ENCODE measurements at places on chromosomes 5 and 9. TPM values are rescaled to one million over a fixed set of nuclear protein-coding genes. Genes with fewer than 3 reads are reported as not detected.

DNA sequence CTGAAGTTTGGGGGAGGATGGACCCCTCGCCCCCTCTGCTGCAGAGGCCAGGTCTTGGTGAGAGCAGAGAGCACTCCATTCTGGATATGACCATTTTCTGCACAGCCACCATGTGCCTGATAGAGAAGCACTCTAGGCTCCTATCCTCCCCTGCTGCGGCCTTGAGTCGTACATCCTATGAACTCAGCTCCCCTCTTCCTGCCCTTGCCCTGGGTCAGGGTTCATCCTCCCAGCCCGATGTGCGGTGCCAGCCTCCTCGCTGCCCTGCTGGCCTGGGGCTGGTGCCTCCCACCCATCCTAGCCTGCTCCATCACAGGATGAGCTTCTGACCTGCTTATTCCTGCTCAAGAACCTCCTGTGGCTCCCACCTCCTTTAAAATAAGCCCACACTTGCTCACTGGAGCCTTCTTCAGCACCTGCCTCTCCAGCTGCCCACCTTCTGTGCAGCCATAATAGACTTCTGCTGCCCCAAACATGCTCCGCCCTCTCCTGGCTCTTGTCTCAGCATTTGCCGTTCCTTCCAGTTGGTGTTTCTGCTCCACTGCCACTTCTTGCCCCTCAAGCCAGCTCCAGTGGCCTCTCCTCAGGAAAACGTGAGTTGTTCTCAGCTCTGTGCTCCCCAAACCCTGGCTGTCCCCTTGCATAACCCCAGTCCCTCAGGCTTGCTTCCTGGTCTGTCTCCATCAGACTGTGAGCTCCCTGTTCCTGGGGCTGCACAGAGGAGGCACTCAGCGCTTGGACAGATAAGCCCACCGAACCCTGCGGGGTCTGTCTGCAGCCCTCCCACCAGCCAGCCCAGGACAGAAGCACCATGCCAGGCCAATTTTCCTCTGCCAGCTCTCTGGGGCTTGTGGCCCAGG, 22.3 kb upstream of the TTLL11 start:
- no peaks in the 10 kb centered on the region for H3K36me3 ChIP-seq
- no peak overlapping the region for H3K27ac ChIP-seq
- DNase-seq, result no peak
- no peaks in the 10 kb centered on the region for H3K27me3 ChIP-seq
- no peak overlapping the region for H3K4me3 ChIP-seq

- no peak overlapping the region for H3K4me3 ChIP-seq
- H3K27ac ChIP-seq, result no peak overlapping the region
- H3K4me1 ChIP-seq, result no peaks in the 10 kb centered on the region
- DNase-seq, result no peak
- H3K36me3 ChIP-seq, result no peaks in the 10 kb centered on the region
- no peaks in the 10 kb centered on the region for H3K27me3 ChIP-seq
Measured at GRCh38 chr9:74783408-74783807, 104.3 kb downstream of the TRPM6 start.

GRCh38 chr5:54628050-54628449, 110.5 kb downstream of the SNX18 start:
- no peak overlapping the region for H3K4me3 ChIP-seq
- H3K4me1 ChIP-seq, result no peaks in the 10 kb centered on the region
- DNase-seq, result no peak
- no peaks in the 10 kb centered on the region for H3K36me3 ChIP-seq

PIP5K1B gene
- 1.7 TPM for total RNA-seq

DNA sequence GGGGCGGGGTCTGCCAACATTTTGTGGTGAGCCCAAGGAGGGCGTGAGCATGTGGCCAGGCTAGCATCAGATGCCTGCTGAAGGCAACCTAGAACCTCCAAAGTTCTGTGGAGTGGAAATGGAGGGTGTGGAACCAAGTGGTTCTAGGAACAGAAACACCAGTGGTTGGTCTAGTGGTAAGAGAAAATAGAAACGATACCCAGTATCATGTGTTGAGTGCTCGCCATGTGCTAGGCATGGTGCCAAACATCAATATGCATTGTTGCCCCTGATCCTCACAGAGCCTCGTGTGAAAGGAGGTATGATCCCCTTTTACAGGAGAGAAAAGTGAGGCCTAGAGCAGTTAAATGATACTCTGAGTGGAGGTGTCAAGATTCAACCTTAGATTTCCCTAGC, 31.5 kb upstream of the MVB12B start:
- no peak for DNase-seq
- no peaks in the 10 kb centered on the region for H3K4me1 ChIP-seq
- H3K27ac ChIP-seq, result no peak overlapping the region
- H3K27me3 ChIP-seq, result no peaks in the 10 kb centered on the region

LURAP1L gene
- total RNA-seq, result not detected

DNA sequence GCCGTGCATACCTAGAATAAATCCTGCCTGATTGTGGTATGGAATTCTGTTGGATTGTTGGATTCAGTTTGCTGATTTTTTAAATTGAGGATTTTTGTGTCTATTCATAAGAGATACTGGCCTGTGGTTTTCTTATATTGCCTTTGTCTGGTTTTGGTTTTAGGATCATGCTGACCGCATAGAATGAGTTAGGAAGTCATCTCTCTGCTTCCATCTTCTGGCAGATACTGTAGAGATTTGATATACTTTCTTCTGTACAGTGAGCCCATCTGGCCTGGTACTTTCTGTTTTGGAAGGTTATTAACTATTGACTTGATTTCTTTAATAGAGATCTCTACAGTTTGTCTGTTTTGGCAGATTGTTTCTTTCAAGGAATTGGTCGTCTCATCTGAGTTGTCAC, 14.7 kb downstream of the CEP72 start:
- peaks cover 57% of the 10 kb centered on the region for H3K36me3 ChIP-seq
- H3K27ac ChIP-seq, result no peak overlapping the region
- no peak overlapping the region for H3K4me3 ChIP-seq
- no peak for DNase-seq
- no peaks in the 10 kb centered on the region for H3K27me3 ChIP-seq

- H3K27ac ChIP-seq, result no peak overlapping the region
- H3K4me3 ChIP-seq, result no peak overlapping the region
- H3K27me3 ChIP-seq, result no peaks in the 10 kb centered on the region
- no peaks in the 10 kb centered on the region for H3K4me1 ChIP-seq
Measured at GRCh38 chr9:134605351-134605965, 36.1 kb upstream of the COL5A1 start.

PLCXD3 gene
- not detected for total RNA-seq

FEM1C gene
- 16.1 TPM for total RNA-seq

GRCh38 chr5:148931453-148932057, 105.1 kb downstream of the ADRB2 start:
- no peak for DNase-seq
- no peak overlapping the region for H3K27ac ChIP-seq
- H3K27me3 ChIP-seq, result no peaks in the 10 kb centered on the region
- H3K4me3 ChIP-seq, result no peak overlapping the region
- peaks cover 8% of the 10 kb centered on the region for H3K4me1 ChIP-seq

STOM gene
- total RNA-seq, result 14.5 TPM

DNA sequence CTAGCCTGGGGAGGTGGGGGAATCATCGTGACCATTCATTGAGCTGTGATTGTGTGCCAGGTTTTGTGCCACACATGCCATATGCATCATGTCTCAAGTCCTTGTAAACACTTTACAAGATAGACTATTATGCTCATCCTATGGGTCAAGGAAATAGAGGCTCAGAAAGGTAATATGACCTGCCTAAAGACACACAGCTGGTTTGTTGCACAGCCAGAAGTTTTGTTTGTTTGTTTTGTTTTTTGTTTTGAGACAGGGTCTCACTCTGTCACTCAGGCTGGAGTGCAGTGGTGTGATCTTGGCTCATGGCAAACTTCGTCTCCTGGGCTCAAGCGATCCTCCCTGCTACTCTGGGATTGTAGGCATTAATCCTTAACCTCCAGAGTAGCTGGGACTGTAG, 21.4 kb upstream of the CRB2 start:
- H3K4me3 ChIP-seq, result no peak overlapping the region
- H3K27me3 ChIP-seq, result no peaks in the 10 kb centered on the region
- peaks cover 2% of the 10 kb centered on the region for H3K4me1 ChIP-seq
- H3K36me3 ChIP-seq, result no peaks in the 10 kb centered on the region

DNA sequence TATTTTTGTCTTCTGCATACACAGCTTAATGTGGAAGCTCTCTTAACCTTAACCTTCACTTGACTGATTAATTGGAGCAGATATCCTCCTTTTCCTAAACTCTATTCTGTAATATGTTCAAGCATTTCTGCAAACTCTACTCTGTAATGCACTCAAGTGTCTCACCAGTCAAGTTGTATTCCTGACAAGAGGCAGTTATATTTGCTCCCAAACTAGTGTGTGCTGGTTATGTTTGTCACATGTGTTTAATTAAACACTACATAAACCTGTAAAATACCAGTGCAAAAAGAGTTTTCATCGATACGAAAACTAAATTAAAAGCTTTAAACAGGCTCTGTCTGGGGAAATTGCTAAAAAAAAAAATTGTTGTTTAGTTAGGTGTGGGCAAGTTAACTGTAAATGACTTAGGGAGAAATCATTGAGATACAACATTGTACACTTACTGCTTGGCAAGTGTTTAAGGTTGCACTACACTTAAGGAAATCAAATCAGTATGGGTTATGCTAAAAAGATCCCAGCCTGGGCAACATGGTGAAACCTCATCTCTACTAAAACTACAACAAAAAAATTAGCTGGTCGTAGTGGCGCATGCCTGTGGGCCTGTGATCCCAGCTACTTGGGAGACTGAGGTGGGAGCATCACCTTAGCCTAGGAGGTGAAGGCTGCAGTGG, 6.7 kb downstream of the FAF2 start:
- no peaks in the 10 kb centered on the region for H3K4me1 ChIP-seq
- no peak for DNase-seq
- no peak overlapping the region for H3K4me3 ChIP-seq
- peaks cover 29% of the 10 kb centered on the region for H3K36me3 ChIP-seq
- no peak overlapping the region for H3K27ac ChIP-seq

ZBTB5 gene
- total RNA-seq, result 9.9 TPM

DNA sequence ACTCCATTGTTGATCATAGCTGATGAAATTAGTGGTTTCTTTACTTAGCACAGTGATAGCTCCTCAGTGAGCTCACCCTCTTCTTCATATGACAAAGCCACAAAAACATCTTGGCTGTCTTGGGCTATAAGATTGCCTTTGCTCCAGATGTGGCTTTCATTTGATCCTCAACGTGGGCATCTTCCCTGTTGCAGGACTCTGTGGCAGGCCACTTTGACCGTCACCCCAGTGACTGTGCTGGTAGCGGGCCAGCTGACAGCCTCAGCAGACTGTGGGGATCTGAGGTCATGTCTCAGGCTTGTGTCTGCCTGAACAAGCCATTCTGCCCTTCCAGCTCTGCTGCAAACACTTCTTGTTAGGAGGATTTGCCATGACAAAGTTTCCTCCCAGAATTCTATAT, 422.2 kb downstream of the NR2F1-AS1 start:
- no peaks in the 10 kb centered on the region for H3K27me3 ChIP-seq
- no peak overlapping the region for H3K27ac ChIP-seq
- H3K36me3 ChIP-seq, result no peaks in the 10 kb centered on the region

DNA sequence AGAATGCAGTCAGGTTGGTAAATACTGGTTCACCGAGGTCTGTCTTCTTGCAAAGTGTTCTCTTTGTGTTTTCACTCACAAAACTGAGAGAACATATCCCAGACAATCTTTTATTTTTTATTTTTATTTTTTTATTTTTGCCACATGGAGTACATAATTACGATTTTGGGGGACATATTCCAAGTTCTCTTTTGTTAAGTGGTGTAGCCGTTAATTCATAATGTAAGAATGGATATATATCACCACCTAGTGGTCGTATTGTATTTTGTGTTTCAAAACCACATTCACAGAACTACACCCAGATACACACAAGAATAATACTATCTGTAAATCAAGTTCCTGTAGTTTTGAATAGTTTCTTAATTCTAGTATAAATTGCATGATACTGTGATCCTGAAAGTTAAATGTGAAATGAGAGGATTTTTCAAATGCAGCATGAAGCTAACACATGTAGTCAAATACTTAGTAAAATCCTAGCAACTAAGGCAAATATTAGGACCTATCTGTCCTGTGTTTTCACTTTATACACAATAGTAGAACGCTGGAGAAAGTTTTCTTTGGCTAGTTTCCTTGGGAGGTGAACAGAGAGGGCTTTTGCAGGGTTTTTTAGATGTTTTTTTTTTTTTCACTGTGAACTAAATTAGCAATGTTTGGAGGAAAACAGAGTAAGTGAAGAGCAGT, 92.7 kb downstream of the VCAN start:
- no peak for DNase-seq
- peaks cover 76% of the 10 kb centered on the region for H3K36me3 ChIP-seq
- no peaks in the 10 kb centered on the region for H3K4me1 ChIP-seq
- no peaks in the 10 kb centered on the region for H3K27me3 ChIP-seq

VCAN gene
- 278 TPM for total RNA-seq

PLEKHG4B gene
- 44.3 TPM for total RNA-seq

CCDC152 gene
- total RNA-seq, result 0.13 TPM

DNA sequence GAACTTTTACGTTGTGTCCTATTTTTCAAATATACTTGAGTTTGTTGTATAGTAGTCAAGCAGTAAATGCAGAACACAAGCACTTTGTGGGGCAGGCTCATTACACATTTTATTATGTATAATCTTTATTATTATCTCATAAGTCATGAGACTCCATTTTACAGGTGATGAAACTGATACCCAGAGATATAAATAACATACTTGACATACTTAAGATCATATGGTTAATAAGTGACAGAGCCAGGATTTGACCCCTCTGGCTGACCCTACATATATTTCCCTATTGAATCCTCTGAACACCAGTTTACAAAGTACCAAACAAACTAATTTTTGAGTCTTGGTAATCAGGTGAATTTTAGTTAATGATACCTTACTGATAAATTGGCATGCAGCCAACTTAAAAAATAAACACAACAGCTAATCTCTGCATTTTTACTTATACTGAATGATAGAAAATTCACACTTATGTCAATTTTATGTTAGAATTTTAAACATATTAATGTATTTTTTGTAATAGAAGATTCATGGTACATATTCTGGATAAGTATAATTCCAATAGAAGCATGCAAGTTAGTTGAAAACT, 305.0 kb upstream of the MEF2C start:
- H3K4me1 ChIP-seq, result no peaks in the 10 kb centered on the region
- no peak overlapping the region for H3K27ac ChIP-seq
- DNase-seq, result no peak

DNA sequence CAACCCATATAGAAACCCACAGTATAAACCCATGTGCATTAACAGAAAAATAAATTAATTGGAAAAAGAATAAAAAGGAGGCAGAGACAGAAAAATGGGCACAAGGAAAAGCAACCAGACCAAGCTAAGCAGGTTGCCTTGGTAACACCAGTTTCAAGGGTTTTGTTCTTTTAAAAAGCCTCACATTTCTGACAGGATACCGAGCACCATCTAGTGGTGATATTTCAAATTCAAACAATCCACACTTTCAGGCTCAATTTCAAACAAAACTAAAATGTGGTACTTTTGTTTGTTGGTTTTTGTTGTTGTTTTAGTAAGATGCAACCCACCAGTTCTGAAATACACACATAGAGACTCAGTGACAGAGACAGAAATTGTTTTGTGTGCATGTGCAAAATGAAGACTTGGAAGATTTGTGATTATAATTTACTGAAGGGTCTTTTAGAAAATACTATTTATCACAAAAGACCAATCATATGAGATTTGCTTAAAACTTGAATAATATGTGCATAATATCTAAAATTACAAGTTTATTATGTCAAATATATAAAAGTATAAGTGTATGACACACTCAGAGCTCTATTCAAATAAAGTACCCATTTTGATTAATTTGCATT, 318.2 kb downstream of the SLCO4C1 start:
- H3K27ac ChIP-seq, result no peak overlapping the region
- no peaks in the 10 kb centered on the region for H3K4me1 ChIP-seq
- no peak overlapping the region for H3K4me3 ChIP-seq
- H3K27me3 ChIP-seq, result no peaks in the 10 kb centered on the region

GRCh38 chr5:53819482-53819881, 259.0 kb downstream of the NDUFS4 start:
- H3K27me3 ChIP-seq, result no peaks in the 10 kb centered on the region
- no peak for DNase-seq
- H3K36me3 ChIP-seq, result no peaks in the 10 kb centered on the region
- no peaks in the 10 kb centered on the region for H3K4me1 ChIP-seq

All from H9 (cell line).